T-helper 2 cell treated with Interferon-gamma antibody and Interleukin-4, amounts not matched to agents 5 μg/mL and 100 μg/mL, for 36 hours (primary cell): ENCODE measurements at places on chromosomes 11 and 22.
A peak's percentile ranks its signal among the peaks of the same experiment; 100 is the strongest.

DNA sequence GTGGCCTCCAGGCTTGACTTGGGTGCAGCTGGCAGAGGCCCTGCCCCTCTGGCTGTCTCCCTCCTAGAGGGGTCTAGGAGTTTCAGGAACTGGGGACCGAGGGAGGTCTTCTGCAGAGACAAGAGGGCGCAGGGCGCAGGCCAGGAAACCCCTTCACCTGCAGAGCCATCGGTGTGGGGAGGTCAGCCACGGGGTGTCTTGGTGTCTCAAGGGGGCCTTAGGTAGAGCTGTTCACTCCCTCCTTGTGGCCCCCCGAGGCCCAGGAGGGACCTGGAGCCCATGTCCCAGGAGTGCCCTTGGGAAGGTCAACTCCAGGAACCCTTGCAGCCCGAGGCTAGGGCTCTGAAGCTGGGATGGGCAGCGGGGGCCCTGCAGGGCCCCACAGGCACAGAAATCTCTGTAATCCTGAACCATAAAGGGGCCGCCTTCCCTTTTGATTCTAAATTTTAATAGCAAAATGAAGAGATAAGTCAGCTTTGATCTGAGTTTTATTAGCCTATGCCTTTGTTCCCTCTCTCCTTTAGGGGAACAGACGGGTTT is 31.4 kb upstream of the TH start:
- no peak overlapping the region for H3K4me3 ChIP-seq
- H3K27me3 ChIP-seq = no peaks in the 10 kb centered on the region
- H3K4me1 ChIP-seq = no peaks in the 10 kb centered on the region
- no peak for DNase-seq
- no peaks in the 10 kb centered on the region for H3K36me3 ChIP-seq
- no peak overlapping the region for H3K27ac ChIP-seq

DNA sequence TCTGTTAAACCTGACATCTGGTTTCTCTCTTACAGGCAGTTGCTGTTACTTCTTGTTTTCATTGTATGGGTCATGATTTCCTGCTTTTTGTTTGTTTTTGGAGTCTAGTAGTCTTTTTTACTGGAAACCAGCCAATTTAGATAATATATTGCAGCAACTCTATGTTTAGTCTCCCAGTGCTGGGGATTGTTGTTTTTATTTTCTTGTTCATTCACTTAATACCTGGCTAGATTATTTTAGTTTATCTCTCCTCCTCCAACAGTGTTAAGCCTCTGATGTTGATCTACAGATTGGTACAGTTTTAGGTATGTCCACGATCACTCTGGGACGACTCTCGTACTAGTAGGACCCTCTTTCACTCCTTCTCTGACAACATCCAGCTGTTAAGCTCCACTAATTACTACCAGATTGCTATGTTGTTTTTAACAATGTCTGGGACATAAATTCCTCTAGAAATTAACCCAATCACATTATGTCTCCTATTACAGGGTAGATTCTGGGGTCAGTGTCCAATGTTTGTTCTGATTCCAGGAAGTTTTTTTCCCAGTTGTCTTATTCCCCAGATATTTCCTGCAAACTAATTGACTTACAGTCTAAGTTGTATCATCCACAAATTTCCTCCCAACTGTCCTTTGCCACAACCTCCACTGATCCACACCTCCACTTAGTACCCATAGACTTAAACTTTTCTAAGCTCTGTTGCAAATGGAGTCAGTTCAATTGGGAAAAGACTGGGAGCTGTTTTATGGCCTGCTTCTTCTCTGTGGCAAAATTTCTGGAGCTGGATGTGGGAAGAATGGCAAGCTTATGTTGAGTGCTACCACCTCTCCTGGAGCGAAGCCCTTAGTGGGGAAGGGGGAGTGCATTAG is 1280.6 kb upstream of the CNTN5 start:
- no peaks in the 10 kb centered on the region for H3K27me3 ChIP-seq
- DNase-seq = no peak
- H3K27ac ChIP-seq = no peak overlapping the region
- H3K4me1 ChIP-seq = no peaks in the 10 kb centered on the region
- H3K4me3 ChIP-seq = no peak overlapping the region
- H3K36me3 ChIP-seq = no peaks in the 10 kb centered on the region

- DNase-seq = no peak
- no peaks in the 10 kb centered on the region for H3K36me3 ChIP-seq
- no peaks in the 10 kb centered on the region for H3K27me3 ChIP-seq
- no peaks in the 10 kb centered on the region for H3K4me1 ChIP-seq
Observed at GRCh38 chr11:79671401-79671800, 230.6 kb upstream of the TENM4 start.

- peaks cover 3% of the 10 kb centered on the region for H3K27me3 ChIP-seq
- DNase-seq = no peak
- no peaks in the 10 kb centered on the region for H3K36me3 ChIP-seq
- peaks cover 8% of the 10 kb centered on the region for H3K4me1 ChIP-seq
- peak overlapping the region; percentile 48 for H3K27ac ChIP-seq
- H3K4me3 ChIP-seq = no peak overlapping the region
Observed at GRCh38 chr11:73345481-73346160, 30.6 kb upstream of the RELT start.

GRCh38 chr11:69860796-69861445 is 41.7 kb upstream of the FGF3 start:
- no peaks in the 10 kb centered on the region for H3K4me1 ChIP-seq
- H3K4me3 ChIP-seq = no peak overlapping the region

DNA sequence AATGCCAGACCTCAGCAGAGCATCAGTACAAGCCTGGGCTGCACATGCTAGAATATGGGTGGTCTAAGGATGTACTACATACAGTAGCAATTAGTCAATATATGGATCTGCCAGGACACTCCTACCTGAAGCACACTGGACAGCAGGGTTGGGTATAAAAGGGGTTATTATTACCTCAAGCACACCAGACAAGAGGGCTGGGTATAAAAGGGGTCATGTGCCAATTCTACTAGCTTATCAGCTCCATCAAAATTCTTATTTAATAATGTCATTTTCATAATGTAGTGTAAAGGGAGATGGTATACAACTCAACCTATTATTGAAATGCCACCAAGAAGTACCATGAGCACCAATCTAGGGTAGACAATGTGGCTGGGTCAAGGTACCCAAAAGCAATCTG is 44.7 kb upstream of the PRODH start:
- no peaks in the 10 kb centered on the region for H3K36me3 ChIP-seq
- no peak overlapping the region for H3K27ac ChIP-seq
- no peaks in the 10 kb centered on the region for H3K4me1 ChIP-seq
- DNase-seq = no peak
- H3K4me3 ChIP-seq = no peak overlapping the region
- no peaks in the 10 kb centered on the region for H3K27me3 ChIP-seq

GRCh38 chr22:19113429-19113828 is 8.8 kb downstream of the DGCR2 start:
- no peak overlapping the region for H3K27ac ChIP-seq
- no peak for DNase-seq
- peaks cover 7% of the 10 kb centered on the region for H3K36me3 ChIP-seq
- H3K4me1 ChIP-seq = peaks cover 38% of the 10 kb centered on the region

GRCh38 chr22:49361164-49361563 is 466.5 kb downstream of the BRD1 start:
- no peaks in the 10 kb centered on the region for H3K36me3 ChIP-seq
- no peaks in the 10 kb centered on the region for H3K4me1 ChIP-seq
- H3K27ac ChIP-seq = no peak overlapping the region
- DNase-seq = no peak

DNA sequence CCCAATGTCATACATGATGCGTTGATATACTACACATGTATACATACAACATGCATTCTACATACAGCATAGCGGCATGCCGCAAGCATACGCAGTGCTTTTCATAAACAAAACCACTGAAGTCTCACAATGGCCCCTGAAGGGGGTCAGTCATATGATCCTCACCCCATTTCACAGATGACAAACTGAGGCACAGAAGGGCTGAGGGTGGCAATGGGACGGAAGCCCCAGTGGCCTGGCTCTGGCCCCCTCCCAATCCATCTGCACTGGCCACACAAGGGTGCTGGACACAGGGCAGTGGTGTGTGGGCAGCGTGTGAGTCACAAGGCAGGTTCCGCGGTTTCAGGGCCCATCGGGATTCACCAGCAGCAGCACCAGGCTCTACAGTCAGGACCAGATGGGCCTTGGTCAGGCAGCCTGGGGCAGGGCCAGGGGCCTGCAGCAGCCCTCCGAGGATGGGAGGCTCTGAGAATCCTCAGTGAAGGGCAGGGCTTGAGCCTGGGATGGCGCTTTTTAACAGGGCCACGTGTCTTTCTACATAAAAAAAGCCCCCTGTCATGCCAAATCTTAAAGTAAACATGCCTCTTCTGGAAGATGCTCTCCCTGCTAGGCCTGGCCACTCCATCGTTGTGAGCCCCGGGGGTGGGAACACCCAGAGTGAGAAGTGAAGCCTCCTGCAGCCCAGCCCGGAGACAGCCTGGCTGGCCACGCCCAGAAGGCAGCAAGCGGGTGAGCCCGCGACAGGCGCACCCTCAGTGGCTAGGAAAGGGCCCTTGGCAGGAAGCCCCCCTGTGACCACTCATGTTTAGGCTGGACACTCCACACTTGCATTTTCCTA is 206.5 kb downstream of the CTTN start:
- H3K27ac ChIP-seq = no peak overlapping the region
- H3K4me1 ChIP-seq = no peaks in the 10 kb centered on the region
- no peaks in the 10 kb centered on the region for H3K36me3 ChIP-seq
- H3K27me3 ChIP-seq = peaks cover 10% of the 10 kb centered on the region

- DNase-seq = no peak
- H3K27ac ChIP-seq = no peak overlapping the region
- no peaks in the 10 kb centered on the region for H3K27me3 ChIP-seq
Observed at GRCh38 chr11:111986589-111986988, 38.6 kb upstream of the DLAT start.

GRCh38 chr11:116605543-116606459 is 167.0 kb downstream of the BUD13 start:
- DNase-seq = peak; percentile 11
- no peak overlapping the region for H3K27ac ChIP-seq
- no peak overlapping the region for H3K4me3 ChIP-seq
- H3K4me1 ChIP-seq = no peaks in the 10 kb centered on the region
- no peaks in the 10 kb centered on the region for H3K27me3 ChIP-seq

- DNase-seq = no peak
- no peaks in the 10 kb centered on the region for H3K36me3 ChIP-seq
- peaks cover 4% of the 10 kb centered on the region for H3K27me3 ChIP-seq
- no peaks in the 10 kb centered on the region for H3K4me1 ChIP-seq
- no peak overlapping the region for H3K27ac ChIP-seq
Observed at GRCh38 chr11:11291041-11292015, 61.7 kb downstream of the CSNK2A3 start.

DNA sequence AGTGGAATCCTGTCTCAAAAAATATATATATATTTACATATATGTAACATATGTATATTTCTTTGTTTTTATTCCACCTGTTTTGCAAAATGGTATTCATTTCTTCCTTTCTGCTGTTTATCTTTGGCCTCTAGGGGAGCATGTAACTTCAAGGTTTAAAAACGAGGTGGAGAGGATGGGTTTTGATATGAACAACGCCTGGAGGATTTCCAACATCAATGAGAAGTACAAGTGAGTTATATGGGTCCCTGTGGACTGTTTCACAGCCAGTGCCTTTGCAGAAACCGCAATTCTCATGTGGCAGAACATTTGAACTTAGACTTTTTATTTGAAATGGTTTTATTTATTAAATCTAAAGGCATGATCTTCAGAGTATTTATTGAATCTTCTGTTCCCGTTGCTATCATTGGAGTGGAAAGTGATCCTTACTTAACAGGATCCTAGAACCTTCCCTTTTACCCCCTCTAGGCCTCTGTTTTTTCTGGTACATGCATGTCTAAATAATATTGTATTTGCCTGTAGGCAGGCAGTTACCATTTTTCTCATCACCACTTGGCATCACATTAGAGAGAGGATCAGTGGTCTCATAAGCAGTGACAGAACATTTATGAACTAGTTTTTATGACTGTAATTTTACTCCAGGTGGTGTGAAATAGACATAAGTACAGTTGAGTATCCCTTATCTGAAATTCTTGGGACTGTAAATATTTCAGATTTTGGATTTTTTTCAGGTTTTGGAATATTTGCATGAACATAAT is 81.5 kb upstream of the HORMAD2 start:
- H3K4me3 ChIP-seq = no peak overlapping the region
- peaks cover 8% of the 10 kb centered on the region for H3K36me3 ChIP-seq
- H3K4me1 ChIP-seq = peaks cover 6% of the 10 kb centered on the region
- DNase-seq = no peak

DNA sequence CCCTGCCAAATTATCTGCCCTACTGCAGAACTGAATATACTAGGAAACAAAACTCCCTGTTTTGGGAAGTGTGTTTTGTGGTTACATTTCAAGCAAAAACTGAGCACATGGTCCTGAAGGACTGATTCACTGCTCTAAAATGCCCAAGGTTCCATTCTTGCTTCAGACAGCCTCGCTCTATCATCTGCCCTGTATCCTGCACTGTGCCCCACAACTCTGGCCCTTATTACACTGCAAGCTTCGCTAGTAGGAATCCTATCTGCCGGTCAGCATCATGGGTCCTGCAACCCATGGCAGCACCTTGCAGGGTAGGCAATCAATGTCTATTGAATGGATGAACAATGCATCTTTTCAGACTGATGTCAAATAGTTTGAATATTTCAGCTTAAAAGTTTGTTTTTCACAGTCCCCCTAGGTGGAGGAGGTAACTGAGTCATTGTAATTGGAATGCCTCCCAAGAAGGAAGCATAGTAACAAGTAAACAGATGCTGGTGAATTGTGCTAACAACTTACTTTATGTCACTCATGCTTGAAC is 21.3 kb downstream of the LAYN start:
- no peak overlapping the region for H3K4me3 ChIP-seq
- H3K36me3 ChIP-seq = no peaks in the 10 kb centered on the region
- H3K27ac ChIP-seq = no peak overlapping the region
- H3K27me3 ChIP-seq = no peaks in the 10 kb centered on the region

DNA sequence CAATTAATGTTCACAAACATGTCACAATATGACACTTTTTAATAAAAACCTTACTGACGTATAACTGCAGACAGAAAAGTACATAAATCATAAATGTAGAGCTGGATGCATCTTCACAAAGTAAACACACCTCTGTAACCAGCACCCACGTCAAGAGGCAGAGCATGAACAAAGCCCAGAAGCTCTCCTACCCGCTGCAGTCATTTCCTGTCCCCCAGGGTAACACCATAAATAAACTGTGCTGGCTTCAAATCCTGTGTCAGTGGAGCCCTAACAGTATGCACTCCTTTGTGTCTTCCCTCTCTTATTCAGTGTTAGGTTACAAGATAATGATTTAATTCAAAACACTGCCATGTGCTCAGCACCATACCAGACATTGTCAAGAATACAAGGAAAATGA is 5.7 kb downstream of the SYT13 start:
- H3K4me3 ChIP-seq = no peak overlapping the region
- H3K36me3 ChIP-seq = no peaks in the 10 kb centered on the region
- peaks cover 31% of the 10 kb centered on the region for H3K27me3 ChIP-seq
- DNase-seq = no peak

DNA sequence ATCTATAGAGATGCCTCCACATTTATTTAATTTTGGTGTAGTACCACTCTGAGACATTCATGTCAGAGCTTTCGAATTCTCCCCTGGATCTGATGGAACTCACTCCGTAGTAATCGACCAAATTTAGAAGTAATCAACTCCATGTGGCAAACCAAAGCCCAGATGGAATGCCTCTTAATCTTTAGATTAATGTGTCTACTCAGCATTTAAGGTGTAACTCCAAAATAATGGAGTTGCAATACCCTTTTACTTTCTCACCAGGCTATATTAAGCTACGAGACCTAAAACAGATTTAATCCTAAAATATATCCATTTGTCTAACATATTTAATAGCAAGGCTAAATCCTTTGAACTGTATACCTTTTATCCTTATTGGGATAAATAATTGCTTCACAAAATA is 473.3 kb downstream of the CNTN5 start:
- DNase-seq = no peak
- H3K4me1 ChIP-seq = no peaks in the 10 kb centered on the region
- H3K27ac ChIP-seq = no peak overlapping the region
- no peaks in the 10 kb centered on the region for H3K27me3 ChIP-seq
